Hepatocyte (in vitro differentiated cells): ENCODE measurements at places on chromosomes 2 and 18. TPM values are rescaled to one million over a fixed set of nuclear protein-coding genes. Genes with fewer than 3 reads are reported as not detected.

The RTP5 gene
- total RNA-seq = not detected in 2 replicates

The CNDP1 gene
- total RNA-seq = not detected in 2 replicates

The PSMA8 gene
- not detected in 2 replicates for total RNA-seq

The AQP12A gene
- not detected in 2 replicates for total RNA-seq

DNA sequence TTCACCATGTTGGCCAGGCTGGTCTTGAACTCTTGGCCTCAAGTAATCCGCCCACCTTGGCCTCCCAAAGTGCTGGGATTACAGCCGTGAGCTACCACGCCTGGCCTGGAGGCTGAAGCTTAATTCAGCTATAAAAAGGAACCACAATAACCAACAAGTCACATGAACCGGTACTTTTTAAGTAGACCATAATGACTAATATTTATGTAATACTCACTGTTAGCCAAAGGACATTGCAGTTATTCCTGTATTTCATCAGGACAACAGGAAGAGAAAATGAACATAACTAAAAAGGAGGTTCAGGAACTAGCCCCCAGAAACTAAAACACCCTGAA, 49.0 kb upstream of the TMEM87B start:
- DNase-seq = no peak

- no peak for DNase-seq
Measured at GRCh38 chr2:133690780-133691179, 122.5 kb upstream of the NCKAP5 start.

DNA sequence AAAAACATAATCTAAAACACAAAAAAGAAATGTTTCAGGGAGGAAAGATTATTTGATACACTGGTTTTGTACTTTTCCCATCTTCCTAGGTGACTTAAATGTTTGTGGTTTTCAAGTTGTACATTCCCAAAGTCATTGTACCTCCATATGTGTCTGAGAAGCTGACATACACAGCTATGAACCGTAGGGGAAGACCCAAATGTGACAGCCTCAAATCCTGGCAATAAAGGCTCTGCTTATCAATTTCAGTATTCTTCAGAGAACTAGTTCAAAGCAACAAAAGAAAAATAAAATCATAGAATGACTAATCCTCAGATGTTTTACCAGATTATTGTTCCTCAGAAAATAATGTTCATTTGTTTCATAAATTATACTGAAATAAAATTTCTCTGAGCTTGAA, 2.5 kb downstream of the DYNC2LI1 start:
- DNase-seq = no peak

DNA sequence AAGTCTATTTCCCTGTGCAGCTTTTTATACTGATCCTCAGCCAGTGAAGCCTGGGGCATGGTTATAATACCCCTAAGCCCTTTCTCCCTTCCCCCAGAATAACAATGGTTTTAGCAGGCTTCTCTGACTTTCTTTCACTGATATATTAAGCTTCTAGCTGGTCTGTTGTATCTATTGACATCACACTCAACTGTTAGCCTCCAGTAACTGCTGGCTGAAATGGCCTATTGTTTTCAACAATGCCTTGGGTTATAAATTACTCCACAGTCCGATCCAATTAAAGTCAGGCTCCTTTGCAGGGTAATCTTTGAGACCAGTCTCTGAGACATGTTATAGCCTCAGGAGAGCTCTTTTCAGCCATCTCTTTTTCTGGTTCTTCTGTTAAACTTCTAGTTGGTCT, 2.9 kb upstream of the SLC9A4 start:
- no peak for DNase-seq

- no peak for DNase-seq
Measured at GRCh38 chr2:13052547-13052946, 335.8 kb downstream of the TRIB2 start.

DNA sequence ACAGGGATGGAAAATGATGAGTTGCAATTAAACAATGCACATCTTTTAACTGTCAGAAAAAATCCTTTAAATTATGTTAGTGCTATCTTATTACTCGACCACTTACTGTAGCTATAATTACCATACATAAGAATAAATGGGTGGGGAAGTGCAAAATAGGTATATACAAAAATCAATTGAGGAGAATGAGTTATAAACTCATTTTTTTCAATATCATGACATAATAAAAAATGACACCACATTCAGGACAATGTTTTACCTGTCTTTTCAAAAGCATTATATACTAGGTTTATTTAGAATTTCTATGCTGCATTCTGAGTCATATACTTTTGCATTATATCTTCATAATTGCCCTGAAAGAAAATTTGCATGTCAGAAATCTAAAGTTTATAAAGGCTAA, 1533.6 kb downstream of the LRP1B start:
- no peak for DNase-seq

- no peak for DNase-seq
Measured at GRCh38 chr2:150042500-150043171, 444.8 kb downstream of the RND3 start.
